GOT3 (cell line): ENCODE measurements at places on chromosomes 13 and 19.

GRCh38 chr13:48316826-48317510 lies 13.4 kb downstream of the RB1 start:
- DNase-seq: no peak

DNA sequence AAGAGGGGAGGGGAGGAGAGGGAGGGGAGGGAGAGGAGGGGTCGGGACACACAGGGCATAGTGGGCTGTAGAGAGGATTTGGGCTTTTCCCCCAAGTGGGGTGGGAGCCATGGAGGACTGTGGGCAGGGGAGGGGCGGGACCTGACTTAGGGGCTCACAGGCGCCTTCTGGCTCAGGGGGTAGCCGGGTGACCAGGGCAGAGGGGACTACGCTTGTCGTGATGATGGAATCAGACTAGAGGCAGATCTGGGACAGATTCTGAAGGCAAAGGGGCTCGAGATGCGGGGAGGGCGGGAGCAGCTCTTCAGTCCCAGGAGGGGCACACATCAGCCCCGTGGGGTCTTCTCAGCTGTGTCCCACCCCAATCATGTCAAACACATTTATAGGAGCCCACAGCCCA lies 13.5 kb downstream of the NDUFA11 start:
- DNase-seq: no peak

GRCh38 chr19:32224371-32225244 lies 120.8 kb upstream of the ZNF507 start:
- DNase-seq: no peak

DNA sequence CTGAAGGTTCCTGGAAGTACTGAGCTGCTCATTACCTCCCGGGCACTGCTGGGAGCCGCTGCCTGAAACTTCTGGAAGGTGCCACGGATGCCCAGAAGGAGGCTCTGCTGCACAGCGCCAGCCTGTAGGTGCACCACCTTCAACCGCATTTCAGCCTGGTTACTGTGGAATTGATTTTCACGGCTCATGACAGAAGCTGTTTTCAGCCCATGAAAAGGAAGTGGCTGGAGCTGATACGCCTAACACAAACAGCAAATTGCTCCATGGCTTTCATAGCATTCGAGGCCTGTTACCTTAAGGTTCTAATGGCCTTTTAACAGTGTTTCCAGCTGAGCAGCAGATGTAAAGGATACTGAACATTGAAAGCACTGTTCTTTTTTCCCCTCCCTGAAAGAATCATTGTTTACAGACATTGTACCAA lies 22.0 kb downstream of the GPC6 start:
- DNase-seq: no peak

GRCh38 chr13:52405767-52406494 lies at the start of gene THSD1:
TSS of gene THSD1 (minus strand) at chr13:52406172. CDS start at chr13:52402600, 3,572 bp downstream.
- DNase-seq: no peak

GRCh38 chr13:40922437-40923040 lies 96.6 kb downstream of the ELF1 start:
- DNase-seq: no peak

GRCh38 chr19:3350014-3350663 lies 16.2 kb upstream of the NFIC start:
- no peak for DNase-seq

GRCh38 chr13:48727241-48728011 lies 73.7 kb downstream of the CYSLTR2 start:
- DNase-seq: no peak

DNA sequence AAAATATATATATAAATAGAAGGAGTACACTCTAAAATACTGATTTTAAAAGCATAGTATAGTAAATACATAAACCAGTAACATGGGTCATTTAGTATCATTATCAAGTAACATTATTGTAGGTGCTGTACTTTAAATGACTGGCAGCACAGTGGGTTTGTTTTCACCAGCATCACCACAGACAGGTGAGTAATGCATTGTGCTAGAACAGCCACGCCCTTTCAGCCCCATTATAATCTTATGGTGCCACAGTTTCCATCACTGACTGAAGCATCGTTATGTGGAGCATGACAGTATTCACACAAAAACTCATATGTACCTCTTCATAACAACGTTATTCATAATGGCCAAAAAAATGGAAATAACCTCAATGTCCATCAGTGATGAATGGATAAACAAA lies 88.3 kb downstream of the DHRS12 start:
- DNase-seq: no peak

DNA sequence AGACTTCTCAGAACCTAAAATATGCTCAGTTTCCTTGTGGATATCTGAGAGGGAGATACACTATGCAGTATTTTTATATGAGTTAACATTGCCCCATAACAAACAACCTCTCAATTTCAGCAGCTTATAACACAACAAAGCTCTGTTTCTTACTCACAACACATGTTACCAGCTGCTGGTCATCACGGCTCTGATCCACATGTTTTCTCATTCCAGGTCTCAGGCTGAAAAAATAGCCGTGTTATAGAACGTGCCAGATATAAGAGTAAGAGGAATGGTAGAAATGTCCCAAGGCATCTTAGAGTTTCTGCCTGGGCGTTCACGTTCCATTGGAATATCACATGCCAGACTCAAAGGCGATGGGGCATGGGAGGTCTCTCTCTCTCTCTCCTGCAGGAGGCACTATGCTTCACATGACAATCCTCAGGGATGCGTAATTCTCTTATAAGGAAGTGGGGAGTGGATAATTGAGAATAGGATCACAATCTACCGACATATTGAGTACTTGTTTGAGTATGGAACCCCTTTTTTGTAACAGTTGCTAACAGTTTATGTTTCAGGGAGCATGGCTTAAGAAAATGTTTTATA lies 246.6 kb downstream of the NHLRC3 start:
- no peak for DNase-seq

GRCh38 chr13:110045202-110045601 lies 258.8 kb upstream of the IRS2 start:
- DNase-seq: no peak
